SIG-M5 (cell line): ENCODE measurements at places on chromosomes 13 and 19.

GRCh38 chr13:63501702-63502101 is 2086.1 kb upstream of the PCDH20 start:
- no peak for DNase-seq

DNA sequence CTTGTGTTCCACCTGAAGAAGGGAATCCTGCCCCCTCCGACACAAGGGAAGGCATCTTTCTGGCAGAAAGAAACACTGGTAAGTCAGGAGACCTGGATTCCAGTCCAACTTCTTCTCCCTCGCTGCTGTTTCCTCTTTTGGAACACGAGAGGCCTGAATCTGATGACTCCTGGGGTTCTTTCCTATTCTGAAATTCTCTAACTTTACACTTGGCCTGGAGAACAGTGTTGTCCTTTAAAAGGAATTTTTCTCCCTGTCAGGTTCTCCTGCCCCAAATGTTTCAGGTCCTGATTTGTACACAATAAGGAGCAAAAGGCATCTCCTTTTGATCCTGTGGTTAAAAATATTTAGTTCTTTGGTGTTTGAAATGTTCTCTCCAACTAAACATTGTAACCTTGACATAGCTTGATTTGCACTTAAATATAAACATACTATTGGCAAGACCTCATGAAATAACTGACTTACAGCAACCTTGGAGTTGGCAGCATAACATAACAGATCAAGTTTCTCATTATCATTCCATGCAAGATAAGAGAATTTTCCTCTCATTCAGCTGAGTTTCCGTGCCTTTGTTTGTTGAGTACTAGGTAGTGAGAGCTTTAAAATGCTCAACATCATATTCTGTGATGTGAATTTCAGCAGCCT is 244.8 kb downstream of the COG6 start:
- DNase-seq, result no peak

DNA sequence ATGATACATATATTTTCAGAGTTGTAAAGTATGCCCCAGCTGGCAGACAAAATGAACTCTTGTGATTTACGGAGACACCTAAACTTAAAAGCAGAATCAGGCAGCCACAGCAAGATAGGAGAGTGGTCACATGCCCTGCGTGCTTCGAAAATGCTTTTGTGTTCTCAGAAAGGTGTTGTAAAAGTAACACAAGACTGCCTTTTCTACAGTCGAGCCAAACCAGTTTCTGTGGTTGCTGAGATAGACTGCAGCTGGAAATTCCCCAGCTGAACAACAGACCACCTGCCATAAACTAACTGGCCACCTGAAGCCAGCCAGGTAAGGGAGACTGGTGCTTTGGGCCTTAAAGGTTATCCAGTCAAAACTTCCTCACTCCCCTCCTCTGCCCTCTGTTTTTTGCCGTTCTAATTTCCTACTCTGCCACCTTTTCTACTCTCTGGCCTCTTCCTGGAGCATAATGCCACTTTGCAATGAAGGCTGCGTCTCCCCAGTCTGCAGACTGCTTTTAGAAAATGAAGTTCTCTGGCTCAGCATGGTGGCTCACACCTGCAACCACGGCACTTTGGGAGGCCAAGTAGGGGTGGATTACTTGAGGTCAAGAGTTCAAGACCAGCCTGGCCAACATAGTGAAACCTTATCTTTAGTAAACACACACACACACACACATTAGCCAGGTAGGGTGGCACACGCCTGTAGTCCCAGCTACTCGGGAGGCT is 381.2 kb upstream of the SLITRK1 start:
- DNase-seq, result no peak

DNA sequence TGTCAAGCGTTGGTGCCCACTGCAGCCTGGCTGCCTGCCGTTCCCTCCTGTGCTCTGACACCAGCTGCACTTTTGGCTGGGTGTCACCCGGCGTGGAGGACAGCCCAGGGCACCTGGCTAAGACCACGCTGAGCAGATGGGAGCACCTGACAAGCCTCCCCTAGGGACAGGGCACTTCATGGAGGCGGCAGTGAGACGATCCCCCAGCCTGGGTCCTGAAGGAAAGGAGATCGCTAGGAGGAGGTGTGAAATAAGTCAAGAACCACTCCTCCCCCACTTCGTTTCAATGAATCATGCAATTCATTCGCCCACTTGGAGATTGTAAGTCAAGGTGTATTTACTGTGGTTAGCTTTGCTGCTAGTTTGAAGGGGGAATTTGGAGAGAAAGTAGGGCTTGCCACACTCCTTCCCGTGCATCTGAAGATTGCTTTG is 38.8 kb downstream of the VSTM2B start:
- DNase-seq, result no peak

GRCh38 chr19:18098891-18099622 is 1.5 kb downstream of the MAST3 start:
- no peak for DNase-seq

DNA sequence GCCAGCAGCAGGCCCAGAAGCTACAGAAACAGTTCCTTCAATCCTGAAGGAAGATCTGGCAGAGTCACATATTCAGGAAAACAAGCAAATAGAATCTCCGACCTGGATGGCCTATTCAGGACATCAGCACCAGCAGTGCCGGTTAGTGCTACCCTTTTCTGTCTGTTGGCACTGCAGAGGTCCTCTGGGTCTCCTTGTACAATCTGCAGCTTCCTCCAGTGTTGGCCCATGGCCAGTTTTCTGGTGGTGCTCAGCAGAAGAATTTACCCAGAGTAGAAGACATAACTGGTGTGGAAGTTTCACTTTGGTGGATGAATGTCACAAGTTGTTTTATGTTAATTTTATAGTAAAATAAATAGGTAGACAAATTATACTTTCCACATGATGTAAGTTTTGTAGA is 498.1 kb downstream of the COG6 start:
- no peak for DNase-seq

DNA sequence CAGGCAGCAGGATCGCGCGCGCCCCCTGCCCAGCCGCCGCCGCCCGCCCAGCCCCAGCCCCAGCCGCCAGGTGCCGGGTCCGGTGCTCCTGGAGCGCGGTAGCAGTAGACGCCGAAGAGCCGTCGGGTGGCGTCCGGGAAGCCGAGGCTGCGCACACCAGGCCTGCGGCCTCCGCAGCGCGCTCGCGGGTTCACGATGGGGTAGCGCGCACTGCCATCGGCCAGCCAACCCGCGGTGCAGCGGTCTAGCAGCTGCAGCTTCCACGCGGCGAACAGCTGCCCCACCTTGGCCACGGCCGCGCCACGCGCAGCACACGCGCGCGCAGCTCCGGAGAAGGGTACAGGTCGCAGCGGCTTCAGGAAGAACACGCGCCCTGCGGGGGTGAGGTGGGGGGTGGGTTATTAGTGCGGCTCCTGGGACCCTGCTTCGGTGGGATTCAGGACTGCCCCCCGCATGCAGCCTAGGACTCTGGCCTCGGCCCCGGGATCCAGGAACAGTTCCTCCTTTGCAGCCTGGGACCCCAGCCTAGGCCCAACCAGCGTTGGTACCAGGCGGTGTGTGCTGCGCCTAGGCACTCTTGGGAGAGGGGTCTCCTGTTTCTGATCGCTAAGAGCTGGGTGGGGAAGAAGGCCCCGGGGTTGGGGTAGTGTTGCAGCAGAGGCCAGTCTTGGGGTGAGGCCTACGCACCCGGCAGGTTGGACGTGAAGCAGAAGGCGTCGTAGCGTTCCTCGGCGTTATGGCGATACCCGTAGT is 15.1 kb downstream of the TM6SF2 start:
- no peak for DNase-seq

DNA sequence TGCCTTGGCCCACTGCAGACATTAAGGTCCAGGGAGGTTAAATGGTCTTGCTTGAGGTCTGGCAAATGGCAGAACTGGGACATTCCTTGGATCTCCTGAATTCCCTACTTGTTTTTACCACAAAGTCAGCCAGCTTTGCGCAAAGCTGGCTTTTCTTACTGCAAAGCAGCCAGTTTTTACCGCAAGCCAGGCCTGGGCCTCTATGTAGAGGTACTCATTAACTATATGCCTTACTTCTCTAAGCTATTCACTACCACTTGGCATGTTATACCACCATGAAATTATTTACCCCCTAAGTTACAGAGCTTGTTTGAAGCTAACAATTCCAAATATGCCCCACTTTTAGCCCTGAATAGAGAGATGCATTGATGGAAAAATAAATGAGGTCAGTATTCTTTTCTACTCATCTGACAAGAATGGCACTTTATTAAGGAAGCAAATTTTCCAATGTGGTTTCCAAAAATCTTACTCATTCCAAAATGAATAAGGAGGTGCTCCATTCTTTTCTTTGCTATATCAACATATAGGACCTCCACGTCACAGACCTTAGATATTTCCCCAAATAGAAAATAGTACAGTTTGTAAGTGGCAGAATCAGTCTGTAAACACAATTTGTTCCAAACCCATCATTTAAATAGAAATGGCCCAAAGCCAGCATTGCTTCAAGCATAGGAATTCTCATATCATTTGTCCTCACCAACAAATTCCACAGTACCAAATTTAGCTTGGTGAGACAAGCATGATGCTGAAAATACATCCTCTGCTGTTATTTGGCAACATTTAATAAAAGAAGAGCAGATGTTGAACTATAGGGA is 143.9 kb upstream of the TSC22D1 start:
- DNase-seq, result no peak

DNA sequence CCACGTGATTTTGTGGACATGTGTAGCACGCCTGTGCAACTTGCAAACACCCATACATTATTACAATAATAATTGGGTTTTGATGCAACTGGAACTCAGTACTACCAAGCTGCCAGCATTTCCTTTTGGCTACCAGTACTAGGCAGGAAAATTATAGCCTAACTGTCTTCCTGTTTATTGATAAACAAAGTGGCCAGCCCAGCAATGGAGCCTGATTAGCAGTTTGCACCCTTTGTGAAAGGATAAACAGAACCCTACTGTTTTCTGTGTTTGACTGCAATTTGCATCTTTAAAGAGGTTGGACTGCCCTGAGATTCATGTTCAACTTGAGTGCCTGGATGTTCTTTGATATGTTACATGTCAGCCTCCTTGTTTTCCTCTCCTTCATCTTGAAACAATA is 173.9 kb downstream of the ZIC5 start:
- DNase-seq, result no peak

DNA sequence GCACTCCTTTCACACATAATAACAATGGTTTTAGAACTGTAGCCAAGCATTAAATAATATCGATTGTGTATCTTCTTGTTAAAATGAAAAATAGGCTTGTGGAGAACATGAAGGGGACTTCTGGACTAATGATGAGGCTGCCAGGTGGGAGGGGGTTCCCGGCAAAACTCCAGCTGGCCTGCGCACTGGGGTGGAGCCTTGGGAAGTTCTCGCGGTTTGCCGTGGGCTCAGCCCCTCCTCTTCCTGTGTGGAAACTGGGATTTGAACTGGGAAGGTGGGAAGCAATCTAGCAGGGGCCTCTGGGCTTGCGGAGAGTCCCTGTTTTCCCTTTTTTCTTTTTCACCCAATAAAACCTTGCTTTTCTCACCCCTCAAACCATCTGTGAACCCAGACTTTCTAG is 113.7 kb upstream of the SLITRK1 start:
- DNase-seq, result no peak

- no peak for DNase-seq
Measured at GRCh38 chr13:30766231-30766630, 30.9 kb downstream of the ALOX5AP start.

GRCh38 chr13:40315416-40316064 is 350.9 kb downstream of the FOXO1 start:
- DNase-seq, result no peak

DNA sequence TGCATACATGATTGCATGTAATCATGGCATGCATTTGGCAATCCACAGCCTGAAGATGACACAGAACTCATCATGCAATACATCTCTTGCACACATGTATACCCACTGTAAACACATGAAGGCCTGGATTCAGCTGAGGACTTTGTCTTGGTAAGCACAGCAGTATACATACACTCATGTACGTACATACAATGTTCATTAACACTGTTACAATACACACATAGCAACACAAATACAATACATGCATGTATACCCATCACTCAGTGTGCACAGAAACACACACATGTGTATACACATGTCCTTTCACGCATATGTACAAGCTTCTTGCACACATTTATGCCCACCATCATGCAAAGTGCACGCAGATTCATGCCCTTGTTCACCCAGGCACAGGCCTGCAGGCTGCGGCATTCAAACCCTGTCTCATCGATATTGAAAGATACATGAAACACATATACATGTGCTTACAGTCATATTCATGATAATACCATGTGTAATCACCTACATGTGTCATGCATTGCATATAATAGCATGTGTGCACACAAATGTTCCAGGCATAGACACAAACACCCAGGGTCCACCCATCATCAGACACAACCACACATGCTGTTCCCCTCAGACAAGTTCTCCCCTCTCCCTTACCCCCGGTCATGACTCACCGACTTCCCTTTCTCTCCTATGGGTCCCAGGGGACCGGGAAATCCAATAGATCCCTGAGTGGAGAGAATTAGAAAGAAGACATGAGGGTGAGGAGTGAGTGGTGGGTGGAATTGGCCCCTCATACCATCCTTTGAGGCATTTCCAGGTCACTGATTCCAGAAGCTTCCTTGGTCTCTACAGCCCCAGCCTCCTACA is 28.7 kb downstream of the COL5A3 start:
- DNase-seq, result no peak

DNA sequence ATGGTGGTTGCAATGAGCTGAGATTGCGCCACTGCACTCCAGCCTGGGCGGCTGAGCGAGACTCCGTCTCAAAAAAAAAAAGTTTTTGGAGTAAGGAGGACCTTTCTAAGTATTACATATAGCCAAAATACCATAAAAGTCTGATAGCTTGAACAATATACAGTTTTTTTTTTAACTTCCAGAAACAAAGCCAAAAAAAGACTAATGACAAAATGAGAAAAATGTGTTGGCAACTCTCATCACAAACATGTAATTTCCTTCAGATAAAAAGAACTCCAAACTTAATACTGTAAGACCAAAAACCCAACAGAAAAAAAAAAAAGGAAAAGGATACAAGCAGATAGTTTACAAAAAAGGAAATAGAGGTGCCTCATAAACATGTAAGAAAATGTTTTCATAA is 68.2 kb upstream of the MED4 start:
- DNase-seq, result no peak

- DNase-seq, result no peak
Measured at GRCh38 chr13:38630780-38631179, 56.1 kb upstream of the FREM2 start.

GRCh38 chr19:44623080-44623479 is 9.7 kb downstream of the IGSF23 start:
- DNase-seq, result no peak

GRCh38 chr19:33482476-33482875 is 39.1 kb downstream of the PEPD start:
- no peak for DNase-seq

DNA sequence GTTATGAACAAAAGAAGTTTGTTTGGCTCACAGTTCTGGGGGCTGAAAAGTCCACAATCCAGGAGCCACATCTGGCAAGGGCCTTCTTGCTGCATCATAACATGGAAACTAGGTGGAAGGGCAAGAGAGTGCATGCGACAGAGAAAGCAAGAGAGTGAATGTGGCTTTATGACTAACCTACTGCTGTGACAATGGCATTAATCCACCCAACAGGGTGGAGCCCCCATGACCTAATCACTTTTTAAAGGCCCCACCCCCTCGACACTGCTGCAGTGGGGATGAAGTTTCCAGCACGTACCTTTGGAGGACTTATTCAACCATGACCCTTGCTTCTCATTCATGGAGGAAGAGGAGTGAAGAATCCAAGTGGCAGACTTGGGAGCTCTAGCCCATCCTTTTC is 30.0 kb upstream of the RFXAP start:
- DNase-seq, result no peak
